NCI-H2081 (cell line): ENCODE measurements at places on chromosomes 4 and X.

- DNase-seq = peak; percentile 58
Observed at GRCh38 chr4:37767546-37767945, 58.9 kb upstream of the PGM2 start.

GRCh38 chr4:153027866-153028265, 91.7 kb downstream of the FHDC1 start:
- no peak for DNase-seq

GRCh38 chrX:39678914-39679313, 418.8 kb downstream of the BCOR start:
- DNase-seq = no peak

DNA sequence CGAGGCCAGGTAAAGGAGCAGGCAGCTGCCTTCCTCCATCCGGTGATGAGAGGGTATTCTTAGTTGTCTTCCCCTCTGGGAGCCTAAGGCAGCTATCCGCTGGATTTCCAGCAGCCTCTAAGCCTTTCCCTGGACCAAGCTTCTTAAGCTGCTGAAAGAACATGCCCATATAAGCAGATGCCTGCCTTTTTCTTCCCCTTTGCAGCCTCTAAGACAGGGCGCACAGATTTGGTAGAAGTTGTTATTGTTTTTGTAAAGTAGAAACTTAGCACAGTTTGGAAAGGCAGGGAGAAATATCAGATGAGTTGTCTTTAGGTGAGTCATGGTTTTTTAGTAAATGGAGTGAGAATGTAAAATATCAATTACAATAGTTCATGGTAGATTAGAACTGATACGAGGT, 210.8 kb downstream of the ARHGAP10 start:
- DNase-seq = no peak

DNA sequence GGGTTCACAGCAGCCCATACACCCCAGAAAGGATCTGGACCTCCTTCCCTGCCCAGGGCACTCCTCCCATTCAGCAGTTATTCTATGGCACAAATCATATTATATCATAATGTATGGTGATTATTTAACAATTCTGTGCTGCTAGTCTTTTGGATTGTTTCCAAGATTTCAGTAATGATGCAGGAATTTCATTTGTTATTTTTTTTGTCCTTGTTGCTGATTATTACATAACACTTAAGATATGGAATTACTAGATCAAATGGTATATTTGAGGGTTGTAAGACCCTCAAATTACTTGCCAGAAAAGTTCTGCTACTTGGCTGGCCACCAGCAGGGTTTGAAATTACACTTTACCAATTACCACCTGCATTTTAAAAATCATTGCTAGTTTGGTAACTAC, 36.4 kb downstream of the QDPR start:
- DNase-seq = no peak

- DNase-seq = no peak
Observed at GRCh38 chr4:172584816-172585215, 583.8 kb upstream of the GALNT7 start.

- DNase-seq = no peak
Observed at GRCh38 chr4:52144372-52144771, 93.3 kb downstream of the SPATA18 start.

GRCh38 chrX:101260435-101260834, 30.7 kb downstream of the TAF7L start:
- DNase-seq = no peak

DNA sequence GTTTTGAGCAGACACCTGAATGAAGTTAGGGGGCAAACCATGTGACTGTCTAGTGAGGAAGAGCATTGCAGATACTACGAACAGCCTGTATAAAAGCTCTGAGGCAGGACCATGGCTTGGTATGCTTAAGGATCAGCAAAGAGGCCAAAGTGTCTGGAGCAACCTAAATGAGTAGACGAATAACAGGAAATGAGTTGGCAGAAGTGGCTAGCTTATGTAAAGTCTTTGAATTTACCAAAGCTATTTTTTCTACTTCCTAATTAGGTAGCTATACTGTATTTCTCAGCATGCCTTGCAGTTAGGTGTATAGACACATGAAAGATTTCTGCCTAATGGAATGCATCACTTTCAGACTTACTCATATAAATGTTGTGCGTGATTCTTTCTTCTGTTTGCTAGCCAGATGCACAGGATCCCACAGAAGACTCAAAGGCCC, 9.3 kb upstream of the GPRIN3 start:
- DNase-seq = no peak

DNA sequence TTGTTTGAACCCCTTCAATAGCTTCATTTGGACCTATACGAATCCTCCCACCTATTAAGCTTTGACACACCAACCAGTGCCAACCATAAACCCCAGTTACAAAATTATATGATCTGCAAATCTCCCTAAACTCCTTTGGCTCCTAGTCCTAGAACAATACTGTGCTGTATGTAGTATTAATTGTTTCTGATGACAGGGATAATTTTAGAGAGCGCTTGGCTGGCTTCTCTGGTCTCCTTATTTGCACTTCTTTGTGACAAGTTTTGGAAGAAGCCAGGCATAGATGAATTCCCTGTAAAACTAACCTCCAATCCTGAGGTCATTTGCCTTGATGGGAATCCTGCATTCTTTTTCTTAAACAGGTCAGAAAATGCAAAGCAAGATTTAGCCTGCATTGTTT, 433.0 kb downstream of the PPARGC1A start:
- DNase-seq = no peak

DNA sequence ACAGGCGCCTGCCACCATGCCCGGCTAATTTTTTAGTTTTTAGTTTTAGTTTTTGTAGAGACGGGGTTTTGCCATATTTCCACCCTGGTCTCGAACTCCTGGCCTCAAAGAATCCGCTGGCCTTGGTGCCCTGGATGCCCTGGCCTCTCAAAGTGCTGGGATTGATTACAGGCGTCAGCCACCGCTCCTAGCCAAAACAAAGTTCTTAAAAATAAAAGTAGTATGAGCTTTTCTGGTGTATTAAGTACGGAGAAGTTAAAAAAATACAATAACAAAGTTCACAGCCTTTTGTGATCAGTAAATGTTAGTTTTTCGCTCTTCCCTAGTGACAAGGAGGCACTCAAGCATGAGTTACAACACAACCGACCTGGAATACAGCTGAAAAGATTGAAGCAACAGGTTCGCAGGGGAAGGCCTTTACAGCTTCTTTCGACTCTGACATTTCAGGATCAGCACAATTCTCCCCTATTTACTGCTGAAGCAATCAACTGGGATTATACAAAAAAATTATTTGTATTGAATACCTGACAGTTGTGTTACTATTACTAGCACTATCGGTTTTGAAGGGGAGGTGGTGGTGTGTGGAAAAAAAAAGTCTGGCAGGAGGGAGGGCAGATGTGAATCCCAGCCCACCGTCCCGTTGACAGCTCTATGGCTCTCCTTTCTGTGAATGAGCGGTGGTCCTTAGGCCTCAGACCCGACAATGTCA, 893 bp upstream of the METAP1 start:
- no peak for DNase-seq
